ENCODE measurements at places on chromosomes 16 and 17.

DNA sequence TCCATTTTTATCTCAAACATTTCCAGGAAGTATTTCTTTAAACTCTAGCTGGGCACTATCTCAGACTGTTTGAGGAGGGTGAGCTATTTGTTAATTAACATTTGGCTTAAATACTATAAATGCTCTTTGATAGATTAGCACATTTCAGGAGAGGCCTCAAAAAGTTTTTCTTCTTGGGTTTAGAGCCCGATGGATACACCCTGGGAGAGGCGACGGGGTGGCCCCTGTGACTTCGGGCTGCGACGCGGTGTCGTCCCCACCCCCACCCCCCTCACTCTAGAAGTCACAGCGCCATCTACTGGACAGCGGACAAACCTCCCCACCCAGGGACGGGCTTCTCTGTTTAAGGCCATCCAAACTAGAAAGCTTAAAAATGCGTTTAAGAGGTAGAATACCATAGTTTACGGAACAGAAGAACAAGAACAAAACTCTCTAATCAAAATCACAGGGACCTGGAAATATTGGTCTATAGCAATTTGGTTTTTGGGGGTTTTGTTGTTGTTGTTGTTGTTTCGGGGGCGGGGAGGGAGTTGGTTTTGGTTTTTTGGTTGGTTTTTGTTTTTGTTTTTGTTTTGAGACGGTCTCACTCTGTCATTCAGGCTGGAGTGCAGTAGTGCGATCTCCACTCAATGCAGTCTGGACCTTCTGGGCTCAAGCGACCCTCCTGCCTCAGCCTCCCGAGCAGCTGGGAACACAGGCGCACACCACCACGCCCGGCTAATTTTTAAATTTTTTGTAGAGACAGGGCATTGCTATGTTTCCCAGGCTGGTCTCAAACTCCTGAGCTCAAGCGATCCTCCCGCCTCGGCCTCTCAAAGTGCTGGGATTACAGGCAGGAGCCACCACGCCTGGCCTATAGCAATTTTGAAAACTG lies 254.4 kb downstream of the C16orf95 start:
- DNase-seq: peak; percentile 37

DNA sequence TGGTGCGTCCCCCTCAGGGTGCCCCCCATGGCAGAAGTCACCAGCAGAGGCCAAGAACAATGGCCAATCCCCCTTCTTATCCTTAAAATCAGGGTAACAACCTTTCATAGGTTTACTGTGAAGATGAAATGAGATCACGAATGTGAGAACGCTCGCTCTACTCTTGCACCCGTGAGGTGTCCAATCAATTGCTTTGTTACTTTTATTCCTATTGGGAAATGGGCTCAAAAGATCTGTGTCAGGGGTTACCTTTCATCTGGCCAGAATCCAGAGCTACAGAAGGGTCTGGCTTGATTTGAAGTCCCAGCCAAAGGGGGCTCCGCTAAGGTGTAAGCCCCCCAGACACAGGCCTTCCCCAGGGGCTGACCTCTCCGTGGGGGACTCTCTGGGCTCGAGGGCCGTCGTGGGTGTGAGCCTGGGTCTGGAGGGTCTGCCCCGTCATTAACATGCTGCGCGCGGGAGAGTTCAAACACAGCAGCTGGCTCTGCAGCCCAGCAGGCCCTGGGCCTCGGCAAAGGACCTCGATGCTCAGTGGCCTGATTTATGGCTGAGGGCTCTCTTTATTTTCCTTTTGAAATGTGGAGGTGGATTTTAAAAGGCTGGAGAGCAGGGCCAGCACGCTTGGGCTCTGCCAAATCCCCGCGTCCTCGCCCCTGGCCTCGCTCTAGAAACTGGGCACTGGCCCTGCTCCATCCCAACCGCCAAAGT lies 10.4 kb downstream of the ABR start:
- DNase-seq: no peak

DNA sequence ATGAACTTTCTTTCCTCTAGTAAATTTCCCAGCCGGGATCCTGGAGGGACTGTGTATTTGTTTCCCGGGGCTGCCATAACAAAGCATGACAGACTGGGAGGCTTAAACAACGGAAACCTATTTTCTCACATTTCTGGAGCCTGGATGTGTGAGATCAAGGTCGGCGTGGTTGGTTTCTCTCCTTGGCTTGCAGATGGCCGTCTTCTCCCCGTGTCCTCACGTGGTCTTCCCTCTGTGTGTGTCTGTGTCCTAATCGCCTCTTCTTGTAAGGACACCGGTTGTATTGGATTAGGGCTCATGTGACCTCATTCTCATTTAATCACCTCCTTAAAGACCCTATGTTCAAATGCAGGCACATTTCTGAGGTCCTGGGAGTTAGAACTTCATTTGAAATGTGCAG lies 22.0 kb upstream of the USP10 start:
- DNase-seq: no peak

DNA sequence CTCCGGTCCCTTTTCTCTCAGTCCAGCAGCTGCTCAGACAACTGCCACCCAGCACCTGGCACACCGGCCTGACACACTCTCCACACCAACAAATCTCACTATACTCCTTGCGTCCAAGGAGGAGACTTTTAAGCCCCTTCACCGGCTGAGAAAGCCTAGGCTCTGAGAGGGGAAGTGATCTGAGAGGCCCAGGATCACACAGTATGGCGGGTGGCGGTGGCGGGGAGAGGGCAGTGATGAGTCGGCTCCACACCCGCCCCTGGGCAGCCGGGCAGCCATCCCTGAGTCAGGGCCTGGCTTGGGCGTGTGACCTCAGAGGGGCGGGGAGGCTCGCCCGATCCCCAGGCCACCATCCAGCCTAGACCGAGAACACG lies 569 bp downstream of the FLII start:
- DNase-seq: peak; percentile 50

DNA sequence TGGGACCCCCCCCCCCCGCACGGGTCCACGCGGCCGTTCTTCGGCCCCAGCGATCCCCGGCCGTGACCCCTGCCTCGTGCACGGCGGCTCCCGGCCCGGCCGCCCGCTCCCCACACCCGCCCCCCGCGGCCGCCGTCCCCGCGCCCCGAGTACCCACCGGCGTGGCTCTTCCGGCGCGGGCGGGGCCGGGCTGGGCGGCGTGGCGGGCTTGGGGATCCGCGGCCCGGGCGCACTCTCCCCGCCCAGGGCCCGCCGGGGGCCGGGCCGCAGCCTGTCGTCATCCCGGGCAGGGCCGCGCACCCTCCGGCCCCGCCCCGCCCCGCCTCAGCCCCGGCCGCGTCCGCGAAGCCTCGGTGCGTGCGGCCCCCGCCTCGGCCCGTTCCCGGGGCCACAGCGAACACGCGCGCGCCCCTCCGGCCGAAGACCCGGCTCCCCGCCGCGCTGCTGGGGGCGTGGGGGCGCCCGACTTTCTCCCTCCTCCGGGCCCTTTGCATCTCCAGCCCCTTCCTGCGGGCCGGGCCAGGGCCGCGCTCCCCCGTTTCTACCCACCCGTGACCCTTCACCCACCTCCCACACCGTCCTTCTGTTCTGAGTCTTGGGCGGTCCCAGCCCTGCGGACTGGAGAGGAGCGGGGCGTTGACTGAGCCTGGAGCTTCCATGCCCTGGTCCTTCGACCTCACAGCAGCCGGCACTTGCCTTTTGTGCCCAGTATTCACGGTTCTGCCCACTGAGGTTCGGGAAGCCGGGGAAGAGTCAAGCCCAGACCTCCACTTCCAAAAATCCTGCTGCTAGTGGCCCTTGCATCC lies 840 bp downstream of the MYO1C start:
- DNase-seq: no peak

GRCh38 chr16:26524846-26525245 lies 541.9 kb upstream of the C16orf82 start:
- DNase-seq: no peak

- peak; percentile 63 for DNase-seq
These were observed 477 bp downstream of the CENPV start for GRCh38 chr17:16352667-16353316.

DNA sequence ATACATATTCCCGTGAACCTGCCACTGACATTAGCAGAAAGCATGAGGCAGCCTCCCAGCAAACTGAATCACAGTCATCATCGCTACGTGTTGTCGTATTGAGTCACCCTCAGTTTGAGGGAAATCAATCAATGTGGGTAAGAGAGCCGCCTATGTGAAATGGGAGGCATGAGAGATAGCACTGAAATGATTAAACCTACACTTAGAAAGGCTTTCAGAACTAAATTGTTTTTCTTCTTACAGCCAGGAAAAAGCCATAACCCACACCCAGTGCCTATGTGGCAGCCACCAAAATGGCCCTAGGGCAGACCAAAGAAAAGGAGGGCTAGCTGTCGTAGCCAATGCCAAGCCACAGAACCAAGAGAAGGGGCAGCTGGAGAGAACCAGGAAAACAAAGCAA lies 90.5 kb downstream of the ADAMTS18 start:
- no peak for DNase-seq

DNA sequence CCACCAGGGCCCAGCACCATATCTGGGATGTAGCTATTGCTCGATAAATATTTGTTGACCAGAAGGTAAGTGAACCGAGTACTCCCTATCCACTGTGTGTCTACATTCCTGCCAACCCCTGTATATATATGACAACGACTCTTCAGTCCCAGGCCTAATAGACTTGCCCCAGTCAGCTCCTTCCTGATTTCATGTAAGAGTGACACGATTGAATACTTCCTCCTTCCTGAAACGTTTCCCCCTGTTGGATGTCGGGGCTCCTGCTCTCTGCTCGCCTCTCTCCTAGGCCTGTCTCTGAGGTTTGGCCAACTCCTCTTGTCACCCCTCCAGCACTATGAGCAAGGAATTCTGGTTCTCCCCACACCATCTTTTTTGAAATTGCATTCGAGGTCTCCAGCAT lies 178.9 kb downstream of the PRKCA start:
- no peak for DNase-seq

DNA sequence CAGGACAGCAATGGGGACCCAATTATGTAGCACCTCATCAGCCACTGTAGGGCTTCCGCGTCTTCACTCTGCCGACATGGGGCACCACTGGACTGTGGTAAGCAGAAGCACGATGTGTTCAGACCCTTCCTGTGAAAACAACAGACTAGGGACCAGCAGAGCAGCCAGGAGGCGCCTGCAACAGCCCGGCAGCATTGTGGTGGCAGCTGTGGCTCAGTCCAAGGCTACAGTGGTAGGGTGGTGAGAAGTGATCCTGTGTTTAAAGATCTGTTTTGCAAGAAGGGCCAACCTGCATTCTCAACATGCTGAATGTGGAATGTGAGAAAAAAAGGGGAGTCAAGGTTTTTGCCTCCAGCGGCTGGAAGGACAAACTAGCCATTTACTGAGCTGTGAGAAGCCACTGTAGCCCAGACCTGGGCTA lies 80.8 kb downstream of the GAS7 start:
- DNase-seq: peak; percentile 68

- no peak for DNase-seq
These were observed 1.6 kb downstream of the FAM117A start for GRCh38 chr17:49762151-49762941.

DNA sequence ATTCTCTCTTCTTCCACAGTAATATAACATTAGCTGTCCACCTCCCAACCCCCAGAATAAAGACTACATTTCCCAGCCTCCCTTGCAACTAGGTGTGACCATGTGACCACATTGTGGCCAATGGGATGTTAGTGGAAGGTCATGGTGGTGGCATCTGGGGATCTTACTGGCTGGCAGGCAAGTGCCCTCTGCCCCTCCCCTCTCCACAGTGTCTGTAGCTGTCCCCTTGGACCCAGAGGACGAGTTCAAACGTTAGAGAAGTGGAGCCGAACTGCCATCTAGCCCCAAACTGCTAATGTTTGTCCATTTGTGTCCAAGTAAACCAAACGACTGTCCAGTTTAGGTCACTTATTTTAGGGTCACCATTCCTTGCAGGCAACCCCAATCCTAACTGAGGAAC lies 26.6 kb upstream of the KCNG4 start:
- DNase-seq: peak; percentile 21

- no peak for DNase-seq
These were observed 21.6 kb downstream of the LLGL2 start for GRCh38 chr17:75547091-75547490.

GRCh38 chr16:87068762-87069150 lies 248.4 kb downstream of the C16orf95 start:
- no peak for DNase-seq

DNA sequence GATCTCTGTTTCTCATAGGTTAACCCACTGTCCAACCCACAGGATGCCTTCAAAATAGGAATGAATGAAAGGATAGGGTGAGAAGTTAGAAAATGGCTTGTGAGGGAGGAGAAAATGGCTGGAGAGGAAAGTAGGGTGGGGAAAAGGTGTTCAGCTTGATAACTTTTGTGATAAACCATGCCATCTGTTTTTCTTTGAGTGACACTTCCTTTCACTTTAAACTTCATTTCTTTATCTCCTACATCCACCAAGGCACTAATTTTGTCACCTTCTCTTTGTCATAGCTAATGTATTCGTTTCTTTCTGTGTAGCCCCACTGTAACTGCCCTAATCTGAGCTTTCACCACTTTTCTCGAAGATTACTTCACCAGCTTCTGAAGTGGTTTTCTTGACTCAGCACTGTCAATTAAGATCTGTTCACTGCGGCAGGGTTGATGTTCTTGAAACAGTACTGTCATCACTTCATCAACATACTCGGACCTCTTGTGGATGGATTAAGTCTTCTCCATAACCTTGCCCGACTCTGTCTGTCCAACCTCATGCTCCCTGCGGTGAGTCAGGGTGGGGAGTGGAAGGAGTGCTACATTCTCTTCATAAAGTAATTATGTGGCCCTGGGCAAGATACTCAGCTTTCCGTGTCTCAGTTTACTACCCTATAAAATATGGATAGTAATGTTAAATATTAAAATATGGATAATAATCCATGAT lies 5.5 kb upstream of the KRT10 start:
- no peak for DNase-seq

GRCh38 chr16:66099306-66099705 lies 267.2 kb upstream of the CDH5 start:
- no peak for DNase-seq

DNA sequence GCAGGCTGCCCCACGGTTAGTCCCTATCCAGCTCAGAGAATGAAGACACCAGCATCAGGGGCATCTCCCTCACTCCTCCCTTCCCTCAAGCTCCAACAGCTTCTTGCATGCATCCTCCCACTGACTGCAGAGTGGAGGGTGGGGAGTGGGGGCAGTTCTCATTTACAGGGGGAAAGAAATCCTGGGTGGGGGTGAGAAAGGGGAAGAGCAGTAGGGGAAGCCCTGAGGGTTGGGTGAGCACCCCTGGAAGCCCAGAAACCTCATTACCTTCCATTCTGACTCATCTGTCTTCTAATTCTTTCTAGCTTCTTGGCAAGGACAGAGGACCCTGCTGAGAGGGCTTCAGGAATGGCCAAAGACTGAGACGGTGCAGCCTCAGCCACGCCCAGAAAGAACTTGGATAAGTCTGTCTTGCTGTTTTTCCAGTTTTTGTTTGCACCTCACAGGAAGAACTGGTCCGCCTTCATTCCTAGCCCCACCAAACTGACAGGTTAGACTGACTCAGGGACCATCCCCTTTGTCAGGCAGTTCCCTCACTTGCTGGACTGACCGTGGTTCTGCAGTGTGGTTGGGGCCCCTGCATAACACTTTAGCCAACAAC lies 52.5 kb upstream of the WSB1 start:
- DNase-seq: no peak

GRCh38 chr17:74842599-74843351 lies 16.9 kb downstream of the GRIN2C start:
- DNase-seq: no peak

GRCh38 chr17:17987901-17988300 lies 15.2 kb downstream of the DRC3 start:
- DNase-seq: no peak

- DNase-seq: peak; percentile 84
These were observed at the start of gene CBX2 for GRCh38 chr17:79777894-79778503. Gene CBX2 (plus strand): TSS chr17:79778148. CDS start chr17:79778236, 88 bp downstream.

GRCh38 chr17:29973005-29973404 lies 31.6 kb downstream of the EFCAB5 start:
- DNase-seq: no peak

Data from DND-41 (cell line).